ENCODE measurements at places on chromosomes 16 and 17.

DNA sequence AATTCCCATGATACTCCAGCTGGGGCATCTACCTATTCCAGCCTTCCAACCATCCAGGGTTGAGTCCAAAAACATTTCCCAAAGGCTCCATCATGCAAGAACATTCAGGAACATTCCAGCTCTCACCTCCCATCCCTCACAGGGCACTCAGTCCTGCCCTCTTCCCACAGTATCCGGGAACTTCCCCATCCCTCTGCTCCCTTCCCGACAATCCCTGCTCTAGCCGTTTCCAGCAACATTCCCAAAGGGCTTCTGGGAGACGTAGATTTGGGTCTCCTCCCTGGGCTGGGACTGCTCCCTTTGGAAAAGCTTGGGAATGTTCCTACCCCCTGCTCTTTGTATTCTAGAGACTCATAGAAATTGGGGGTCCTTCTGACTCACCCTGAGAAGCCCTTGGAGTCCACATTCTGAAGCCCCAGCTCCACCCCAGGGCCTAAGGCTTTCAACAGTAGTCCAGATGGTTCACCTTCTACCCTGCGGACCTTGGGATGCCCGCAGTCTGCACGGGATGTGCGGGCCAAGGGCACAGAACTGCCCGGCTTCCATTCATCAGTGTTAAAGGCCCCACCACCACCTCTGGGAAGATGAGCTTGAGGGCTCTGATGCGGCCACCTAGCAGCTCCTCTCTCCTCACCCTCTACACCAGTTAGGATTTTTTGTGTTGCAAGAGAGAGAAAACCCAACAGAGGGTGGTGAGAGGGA is 25.4 kb downstream of the NGFR start:
- no peak for DNase-seq

- DNase-seq: no peak
These were observed 1681.0 kb downstream of the TP53TG3F start for GRCh38 chr16:35140293-35140986.

GRCh38 chr17:56861899-56862298 is 27.9 kb downstream of the DGKE start:
- DNase-seq: no peak

DNA sequence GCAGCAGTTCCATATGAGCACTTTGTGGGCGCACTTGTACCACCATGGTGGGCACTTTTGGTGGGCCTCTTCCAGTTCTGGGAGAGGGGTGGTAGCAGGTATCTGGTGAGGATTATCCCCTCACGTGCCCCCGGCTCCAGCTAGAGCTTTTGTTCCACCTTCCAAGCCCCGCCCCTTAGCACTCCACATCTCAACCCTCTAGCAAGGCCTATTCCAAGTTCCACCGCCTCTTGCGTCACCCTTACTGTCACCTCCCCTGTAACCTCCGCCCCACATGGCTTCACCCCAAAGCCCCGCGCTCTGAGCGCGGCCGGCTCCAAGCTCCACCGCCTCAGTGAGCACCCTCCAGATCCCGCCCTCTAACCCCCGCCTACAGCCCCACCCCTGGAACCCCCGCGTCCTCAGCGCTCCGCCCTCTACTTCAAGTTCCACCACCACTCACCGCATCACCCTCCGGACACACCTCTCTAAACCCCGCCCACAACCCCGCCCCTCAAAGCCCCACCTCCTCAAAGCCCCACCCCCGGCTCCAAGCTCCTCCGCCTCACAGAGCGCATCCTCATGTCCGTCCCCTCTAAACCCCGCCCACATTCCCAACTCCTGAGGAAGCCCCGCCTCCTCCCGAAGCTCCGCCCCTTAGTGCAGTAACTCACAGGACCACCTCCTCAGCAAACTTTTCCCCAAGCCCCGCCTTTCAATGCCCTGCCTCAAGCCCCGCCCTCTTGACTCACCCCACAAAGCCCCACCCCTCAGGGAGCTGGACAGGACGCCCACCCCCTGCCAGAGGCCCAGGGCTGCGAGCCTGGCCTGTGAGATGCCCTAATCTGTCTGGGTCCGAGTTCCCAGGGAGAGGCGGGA is 11.1 kb downstream of the SCN4A start:
- peak; percentile 81 for DNase-seq

- no peak for DNase-seq
These were observed 202.4 kb downstream of the C16orf95 start for GRCh38 chr16:87114832-87115231.

GRCh38 chr16:54431997-54432896 is 145.7 kb upstream of the IRX3 start:
- no peak for DNase-seq

DNA sequence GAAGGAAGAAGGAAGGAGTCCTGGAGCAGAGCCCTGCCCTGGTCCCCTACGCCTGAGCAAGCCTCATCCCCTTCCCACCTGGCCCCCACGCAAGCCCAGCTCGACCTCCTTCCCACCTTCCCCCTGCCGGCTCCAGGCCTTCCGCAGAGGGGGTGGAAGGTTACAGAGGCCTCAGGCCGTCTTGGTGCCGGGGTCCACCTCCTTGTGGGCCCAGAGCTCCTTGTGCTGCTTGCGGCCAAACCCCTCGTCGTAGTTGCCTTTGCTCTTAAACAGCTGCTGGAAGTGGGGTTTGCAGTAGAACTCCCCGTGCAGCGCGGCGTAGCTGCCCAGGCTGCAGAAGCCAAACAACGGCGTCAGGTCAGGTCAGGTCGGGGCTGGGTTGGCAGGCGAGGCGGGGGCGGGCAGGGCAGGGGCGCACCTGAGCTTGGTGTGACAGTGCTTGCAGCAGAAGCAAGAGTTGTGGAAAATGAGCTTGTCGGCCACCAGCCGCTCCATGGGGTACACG is 1.5 kb downstream of the LIMD2 start:
- peak; percentile 20 for DNase-seq

DNA sequence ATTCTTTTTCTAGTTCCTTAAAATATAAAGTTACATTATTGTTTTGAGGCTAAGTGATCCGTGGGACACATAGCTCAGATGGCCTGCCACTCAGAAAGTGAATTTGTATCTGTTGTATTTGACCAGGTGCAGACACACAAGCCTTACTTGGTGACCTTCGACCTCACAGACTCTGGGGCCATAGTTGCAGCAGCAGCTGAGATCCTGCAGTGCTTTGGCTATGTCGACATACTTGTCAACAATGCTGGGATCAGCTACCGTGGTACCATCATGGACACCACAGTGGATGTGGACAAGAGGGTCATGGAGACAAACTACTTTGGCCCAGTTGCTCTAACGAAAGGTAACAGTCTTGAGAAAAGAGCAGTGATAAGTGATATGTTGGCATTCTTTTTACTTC is 30.5 kb downstream of the TMEM11 start:
- no peak for DNase-seq

DNA sequence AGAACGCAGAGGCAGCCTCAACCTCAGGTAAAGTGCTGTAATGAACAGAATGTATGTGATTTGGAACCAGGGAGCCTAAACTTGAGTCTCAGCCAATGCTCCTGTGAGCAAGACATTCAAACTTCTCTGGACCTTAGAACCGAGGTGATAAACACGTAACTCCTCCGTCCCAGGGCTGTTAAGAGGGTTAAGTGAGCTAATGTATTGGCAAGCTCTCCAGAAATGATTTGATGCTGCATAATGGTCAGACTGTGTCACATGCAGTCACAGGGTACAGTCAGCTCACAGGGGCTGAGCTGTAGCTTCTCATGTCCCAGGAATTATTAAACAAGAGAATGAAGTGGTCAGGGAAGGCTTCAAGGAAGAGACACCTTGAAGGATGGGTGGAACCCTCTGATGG is 10.0 kb upstream of the SLC4A1 start:
- DNase-seq: no peak

DNA sequence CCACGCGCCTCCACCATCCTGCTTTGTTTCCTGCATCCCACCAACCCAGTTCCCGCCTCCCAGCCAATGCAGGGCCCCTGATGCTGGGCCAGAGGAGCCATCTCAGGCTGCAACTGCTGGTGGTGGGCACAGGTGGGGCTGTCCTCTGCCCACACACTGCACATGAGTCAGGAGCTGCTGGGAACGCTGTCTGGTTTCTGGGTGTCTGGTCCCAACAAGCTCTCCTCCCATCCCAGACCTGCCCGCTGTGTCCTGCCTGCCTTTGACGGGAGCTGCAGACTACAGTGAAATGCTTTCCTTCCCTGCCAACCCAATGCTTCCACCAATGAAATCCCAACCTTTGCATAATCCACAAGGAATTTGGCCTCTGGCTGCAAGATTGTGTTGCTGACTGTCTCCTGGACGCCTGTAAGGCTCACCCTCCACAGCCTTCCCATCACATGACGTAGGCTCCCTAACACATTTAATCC is 98.9 kb downstream of the N4BP1 start:
- DNase-seq: no peak

GRCh38 chr17:82213251-82214011 is 789 bp upstream of the CCDC57 start:
- DNase-seq: no peak

- DNase-seq: no peak
These were observed 139.6 kb downstream of the CDK5R1 start for GRCh38 chr17:32626379-32626791.

GRCh38 chr16:9114842-9115241 is 23.4 kb downstream of the HAPSTR1 start:
- no peak for DNase-seq

DNA sequence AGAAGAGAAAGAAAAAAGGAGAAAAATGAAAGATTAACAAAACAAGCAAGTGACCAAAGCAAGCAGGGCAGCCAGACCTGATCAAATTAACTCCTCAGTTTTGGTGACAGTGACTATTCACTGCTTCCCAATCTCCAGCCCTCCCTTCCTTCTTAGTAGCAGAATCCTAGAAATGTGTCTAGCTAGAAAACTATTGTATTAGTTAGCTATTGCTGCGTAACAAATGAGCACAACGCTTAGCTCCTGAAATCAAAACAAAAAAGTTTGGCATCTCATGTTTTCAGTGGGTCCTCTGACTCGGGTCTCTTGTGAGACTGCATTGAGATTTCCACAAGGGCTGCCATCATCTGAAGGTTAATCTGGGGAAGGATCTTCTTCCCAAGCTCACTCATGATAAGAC is 213.9 kb downstream of the PARN start:
- no peak for DNase-seq

GRCh38 chr17:31013844-31014243 is 43.0 kb downstream of the RNF135 start:
- DNase-seq: no peak

DNA sequence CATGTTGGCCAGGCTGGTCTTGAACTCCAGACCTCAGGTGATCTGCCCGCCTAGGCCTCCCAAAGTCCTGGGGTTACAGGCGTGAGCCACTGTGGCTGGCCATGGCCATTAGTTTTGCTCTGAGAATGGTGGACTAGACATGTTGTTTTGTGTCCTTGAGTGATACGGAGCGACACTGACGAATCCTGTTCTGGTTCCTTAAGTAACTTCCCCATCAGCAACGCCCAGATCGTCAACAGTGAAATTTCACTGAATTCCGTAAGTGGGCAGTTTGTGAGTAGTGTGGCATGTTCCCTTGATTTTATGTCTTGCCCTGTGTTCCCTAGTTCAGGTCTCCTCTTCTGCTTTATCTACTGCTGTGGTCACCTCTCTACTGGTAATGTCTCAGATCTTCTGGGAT is 67.4 kb downstream of the SNX29 start:
- no peak for DNase-seq

- DNase-seq: no peak
These were observed 10.4 kb upstream of the WFDC1 start for GRCh38 chr16:84284154-84284722.

GRCh38 chr17:50113624-50114320 is 16.2 kb downstream of the SAMD14 start:
- DNase-seq: no peak

GRCh38 chr17:37338847-37339246 is 36.9 kb upstream of the C17orf78 start:
- no peak for DNase-seq

DNA sequence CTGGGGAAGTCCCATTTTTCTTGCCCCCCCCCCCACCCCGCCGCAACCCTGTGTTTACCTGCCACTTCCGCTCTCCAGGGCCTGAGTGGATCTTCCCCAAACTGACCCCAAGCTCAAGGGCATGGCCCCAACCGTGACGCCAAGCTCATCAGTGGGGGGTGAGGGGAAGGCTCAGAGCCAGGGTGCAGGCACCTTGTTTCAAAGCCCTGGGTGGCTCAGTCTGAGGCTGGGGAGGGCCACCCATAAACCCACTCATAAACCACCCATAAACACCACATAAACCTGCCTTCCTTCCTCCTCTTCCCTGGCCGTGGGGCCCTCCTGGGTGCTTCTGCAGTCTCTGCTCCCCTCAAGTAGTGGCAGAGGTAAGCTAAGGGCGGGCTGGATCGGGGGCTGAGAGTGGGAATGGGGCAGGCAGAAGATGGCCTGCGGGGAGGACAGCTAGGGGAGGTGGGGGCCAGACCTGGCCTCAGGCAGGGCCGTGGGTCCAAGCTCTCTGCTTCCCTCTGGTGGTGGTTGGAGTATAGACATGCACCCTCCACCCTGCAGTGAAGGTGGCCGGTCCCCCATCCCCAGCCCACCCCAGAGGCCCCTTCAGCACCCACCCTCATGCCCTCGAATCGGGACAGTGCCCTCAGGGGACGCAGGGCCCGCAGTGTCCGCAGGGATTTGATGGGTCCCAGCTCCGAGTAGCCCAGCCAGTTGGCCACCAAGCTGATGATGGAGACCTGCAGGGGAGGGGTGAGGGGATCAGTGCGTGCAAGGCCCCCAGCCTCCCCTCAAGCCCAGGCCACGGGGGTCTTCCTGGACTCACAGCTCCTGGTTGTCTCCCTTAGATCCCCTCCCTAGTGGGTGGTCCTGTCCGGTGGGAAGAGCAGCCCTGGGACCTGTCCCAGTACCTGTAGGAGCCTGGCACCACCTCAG is 14.6 kb upstream of the CD79B start:
- peak; percentile 46 for DNase-seq

GRCh38 chr16:70159355-70160348 is 13.9 kb upstream of the CLEC18C start:
- DNase-seq: no peak

- no peak for DNase-seq
These were observed 7.9 kb downstream of the PDIA2 start for GRCh38 chr16:290681-291405.

DNA sequence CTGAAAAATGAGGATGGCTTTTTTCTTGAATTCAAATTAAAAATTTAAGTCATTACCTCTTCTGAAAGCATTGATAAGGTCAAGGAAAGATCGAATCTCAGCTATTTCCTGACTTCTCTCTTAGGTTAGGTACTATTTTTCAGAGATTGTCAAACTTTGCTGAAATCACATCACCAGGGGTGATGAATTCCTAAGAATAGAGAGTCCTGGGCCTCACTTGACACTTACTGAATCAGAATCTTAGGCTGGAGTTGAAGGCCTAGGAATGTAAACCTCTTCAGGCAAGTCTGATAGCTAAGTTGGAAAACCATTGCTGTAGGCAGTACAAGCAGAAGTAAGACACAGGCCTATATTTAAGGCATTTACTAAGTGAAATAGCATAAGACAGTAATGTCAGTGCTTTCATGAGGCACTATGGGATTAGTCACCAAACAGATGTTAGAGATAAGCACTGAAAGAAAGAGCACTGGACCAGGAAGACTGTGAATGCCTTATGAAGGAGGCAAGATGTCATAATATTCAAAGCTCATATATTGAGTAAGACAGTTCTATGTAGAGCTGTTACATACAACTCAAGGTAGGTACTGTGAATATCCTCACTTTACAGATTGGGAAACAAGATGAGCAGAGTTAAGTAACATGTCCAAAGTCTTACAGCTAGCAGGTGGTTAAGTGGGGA is 21.5 kb downstream of the DCAF7 start:
- peak; percentile 58 for DNase-seq

- DNase-seq: peak; percentile 45
These were observed 35.5 kb upstream of the STAC2 start for GRCh38 chr17:39261286-39261685.

- DNase-seq: no peak
These were observed 333.6 kb downstream of the C16orf95 start for GRCh38 chr16:86983621-86984020.

All from hematopoietic multipotent progenitor cell treated with erythropoietin and hydrocortisone succinate and interleukin-3 and kit ligand, for 8 days (in vitro differentiated cells).